Omental fat pad (tissue), 4 donors: ENCODE measurements at places on chromosomes 6 and 20.

GRCh38 chr6:13278991-13279390, 49.3 kb downstream of the TBC1D7 start:
- DNase-seq: no peak

DNA sequence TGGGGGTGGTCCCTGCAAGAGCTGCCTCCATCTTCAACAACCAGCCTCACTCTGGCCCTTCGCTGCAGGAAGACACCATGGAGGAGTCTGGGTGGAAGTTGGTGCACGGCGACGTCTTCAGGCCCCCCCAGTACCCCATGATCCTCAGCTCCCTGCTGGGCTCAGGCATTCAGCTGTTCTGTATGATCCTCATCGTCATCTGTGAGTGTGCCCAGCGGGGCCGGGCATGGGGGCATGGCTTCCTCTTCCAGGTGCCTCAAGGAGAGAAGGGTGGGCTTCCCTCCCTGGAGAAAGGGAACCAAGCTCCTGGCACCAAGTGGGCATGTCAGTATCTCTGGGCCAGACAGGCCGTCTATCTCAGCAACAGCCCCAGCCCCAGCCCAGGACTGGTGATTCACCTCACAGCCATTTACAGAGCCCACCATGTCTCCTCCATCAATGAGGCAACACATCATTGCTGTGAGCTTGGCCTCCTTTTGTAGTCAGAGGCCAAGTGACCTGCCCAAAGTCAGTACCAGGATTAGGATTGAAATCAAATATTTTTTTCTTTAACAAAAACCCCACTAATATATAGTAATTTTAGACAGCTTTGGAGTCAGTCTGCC, 40.2 kb downstream of the TM9SF4 start:
- no peak for DNase-seq

GRCh38 chr6:33259032-33259431, 12.6 kb downstream of the VPS52 start:
- DNase-seq: no peak

- DNase-seq: no peak
These were observed 34.0 kb upstream of the FOXO3 start for GRCh38 chr6:108526739-108527174.

GRCh38 chr6:135012349-135012748, 42.3 kb downstream of the HBS1L start:
- DNase-seq: no peak
